ENCODE measurements at places on chromosomes 1 and 21.

GRCh38 chr1:225816643-225817538, 7.0 kb downstream of the EPHX1 start:
- no peak for DNase-seq

DNA sequence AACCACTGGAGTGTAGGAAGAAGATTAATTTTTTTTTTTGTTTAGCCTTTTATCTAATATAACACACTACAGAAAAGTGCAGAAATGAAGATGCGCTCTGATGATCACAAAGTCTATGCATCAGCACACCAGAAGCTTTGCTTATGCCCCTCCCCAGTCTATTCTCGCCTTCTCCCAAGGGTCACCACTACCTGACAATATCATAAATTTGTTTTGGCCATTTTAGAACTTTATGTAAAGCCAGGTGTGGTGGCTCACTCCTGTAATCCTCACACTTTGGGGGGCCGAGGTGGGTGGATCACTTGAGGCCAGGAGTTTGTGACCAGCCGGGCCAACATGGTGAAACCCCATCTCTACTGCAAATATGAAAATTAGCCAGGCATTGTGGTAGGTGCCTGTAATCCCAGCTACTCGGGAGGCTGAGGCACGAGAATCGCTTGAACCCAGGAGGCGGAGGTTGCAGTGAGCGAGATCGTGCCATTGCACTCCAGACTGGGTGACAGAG, 231.3 kb downstream of the FOXD2 start:
- DNase-seq, result no peak

DNA sequence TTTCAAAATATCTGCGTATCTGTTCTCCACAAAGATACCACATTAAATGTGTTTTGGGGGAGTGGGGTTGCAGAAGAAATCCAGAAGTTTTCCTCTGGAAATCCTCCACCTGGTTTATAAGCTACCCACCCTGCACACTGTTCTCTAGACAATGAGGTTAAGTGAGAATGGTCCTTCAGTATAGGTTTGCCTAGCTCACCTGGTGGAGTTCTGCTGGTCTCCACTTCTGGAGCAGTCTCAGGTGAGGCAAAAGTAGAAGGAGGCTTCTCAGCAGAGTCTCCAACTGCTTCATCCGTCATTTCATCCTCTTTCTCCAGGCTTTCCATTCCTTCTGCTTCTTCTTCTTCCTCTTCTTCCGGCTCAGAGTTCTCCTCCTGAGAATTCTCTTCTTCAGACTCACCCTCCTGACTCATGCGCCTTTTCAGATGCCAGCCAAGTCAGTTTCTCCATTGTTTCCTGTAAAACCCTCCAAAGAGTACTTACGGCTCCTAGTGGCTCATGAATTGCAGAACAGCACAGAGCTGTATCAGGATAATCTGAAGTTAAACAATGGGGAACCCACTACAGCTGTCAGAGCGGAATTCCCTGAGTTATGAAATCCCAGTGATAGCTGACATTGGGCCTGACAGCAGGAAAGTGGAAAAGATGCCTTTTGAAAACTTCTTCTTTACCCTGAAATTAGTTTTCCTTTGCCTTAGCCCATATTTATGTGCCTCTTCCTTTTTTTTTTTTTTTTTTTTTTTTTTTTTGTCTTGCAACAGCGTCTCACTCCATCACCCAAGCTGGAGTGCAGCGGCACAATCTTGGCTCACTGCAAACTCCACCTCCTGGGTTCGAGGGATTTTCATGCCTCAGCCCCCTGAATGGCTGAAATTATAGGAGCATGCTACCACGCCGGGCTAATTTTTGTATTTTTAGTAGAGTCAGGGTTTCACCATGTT, 38.5 kb downstream of the MSTO1 start:
- DNase-seq, result no peak

DNA sequence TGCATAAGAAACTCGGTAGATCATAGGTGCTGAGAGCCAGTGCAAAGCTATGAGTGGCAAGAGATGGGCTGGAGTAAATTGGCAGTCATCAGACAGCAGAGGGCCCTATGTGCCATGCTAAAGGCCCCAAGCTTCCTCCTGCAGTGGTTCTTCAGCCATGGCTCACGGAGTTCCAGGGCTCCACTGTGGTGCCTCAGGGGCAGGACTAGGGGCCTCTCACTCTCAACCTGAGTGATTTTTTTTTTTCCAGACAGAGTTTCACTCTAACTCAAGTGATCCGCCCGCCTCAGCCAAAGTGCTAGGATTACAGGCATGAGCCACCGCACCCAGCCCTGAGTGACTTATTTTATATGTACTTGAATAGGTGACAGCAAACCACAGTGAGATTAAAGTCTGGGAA, 10.4 kb upstream of the GJA8 start:
- DNase-seq, result peak; percentile 11

GRCh38 chr1:205532996-205533735, 28.7 kb downstream of the CDK18 start:
- DNase-seq, result no peak

- no peak for DNase-seq
Measured at GRCh38 chr1:24609949-24610517, 33.1 kb upstream of the SRRM1 start.

DNA sequence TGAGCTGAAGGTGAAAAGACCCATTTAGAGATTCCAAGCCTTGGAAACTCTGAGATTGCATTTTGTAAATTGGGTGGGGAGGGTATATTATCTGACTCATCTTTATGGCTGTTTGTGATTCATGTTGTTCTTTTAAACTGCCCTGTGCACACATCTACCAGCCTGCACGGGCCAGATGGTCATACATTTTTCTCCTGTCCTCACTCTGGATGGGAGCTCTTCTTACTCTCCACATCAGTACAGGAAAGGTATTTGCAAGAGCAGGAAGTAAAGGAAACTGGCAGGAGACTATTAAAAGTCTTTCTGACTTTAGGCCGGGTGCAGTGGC, 14.3 kb upstream of the NMNAT2 start:
- no peak for DNase-seq

- DNase-seq, result peak; percentile 20
Measured at GRCh38 chr1:47532921-47533792, 95.3 kb downstream of the FOXD2 start.

GRCh38 chr1:32341971-32342370, 5.9 kb upstream of the MARCKSL1 start:
- DNase-seq, result no peak

- DNase-seq, result no peak
Measured at GRCh38 chr1:155929057-155929456, 5.2 kb downstream of the KHDC4 start.

- DNase-seq, result no peak
Measured at GRCh38 chr21:38992737-38993136, 187.0 kb downstream of the ETS2 start.

DNA sequence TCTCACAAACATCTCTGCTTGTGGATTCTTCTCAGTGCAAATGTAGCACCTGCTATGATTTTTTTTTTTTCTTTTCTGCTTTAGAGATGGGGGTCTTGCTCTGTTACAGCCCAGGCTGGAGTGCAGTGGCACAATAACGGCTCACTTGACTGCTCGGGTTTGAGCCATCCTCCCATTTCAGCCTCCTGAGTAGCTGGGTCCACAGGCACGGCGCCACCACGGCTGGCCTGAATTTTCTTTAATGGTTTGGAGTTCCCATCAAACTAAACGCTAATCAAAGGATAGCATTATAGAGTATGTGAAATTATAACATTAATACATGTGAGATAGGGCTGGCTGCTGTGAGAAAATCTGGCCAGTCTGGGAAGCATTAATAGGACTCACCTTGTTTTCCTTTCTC, 7.2 kb upstream of the PTGER3 start:
- DNase-seq, result no peak

DNA sequence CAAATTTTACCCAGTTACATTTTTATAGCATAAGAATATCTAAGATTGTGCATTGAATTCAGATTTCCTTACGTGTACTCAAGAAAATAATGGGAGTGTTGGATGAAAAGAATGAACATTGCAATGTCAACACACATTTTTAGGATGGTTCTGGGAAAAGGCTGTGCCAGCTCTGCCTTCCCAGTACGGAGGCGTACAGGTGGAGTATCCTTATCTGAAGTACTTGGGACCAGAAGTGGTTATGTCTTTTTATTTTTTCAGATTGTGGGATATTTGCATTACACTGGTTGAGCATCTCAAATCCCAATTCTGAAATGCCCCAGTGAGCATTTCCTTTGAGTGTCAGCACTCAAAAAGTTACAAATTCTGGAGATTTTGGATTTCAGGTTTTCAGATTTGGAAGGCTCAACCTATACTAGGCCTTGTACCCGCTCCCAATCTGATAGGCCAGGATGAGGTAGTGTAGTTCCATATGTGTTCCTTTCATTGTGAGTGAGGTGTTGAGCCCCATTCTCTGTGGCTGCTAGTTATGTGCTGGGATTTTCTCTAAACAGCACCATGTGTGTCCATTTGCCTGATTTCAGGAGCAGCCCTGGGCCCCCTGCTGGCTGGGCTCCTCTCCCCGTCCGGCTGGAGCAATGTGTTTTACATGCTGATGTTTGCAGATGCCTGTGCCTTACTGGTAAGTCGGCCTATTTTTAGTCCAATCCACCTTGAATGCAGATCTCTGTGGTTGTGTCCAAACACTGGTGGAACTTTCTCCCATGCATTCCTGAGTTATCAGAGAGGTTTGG, 60.8 kb downstream of the SLC37A1 start:
- DNase-seq, result no peak

- DNase-seq, result peak; percentile 84
Measured at GRCh38 chr1:24925082-24925779, 4.8 kb downstream of the RUNX3 start.

GRCh38 chr1:206021626-206022365, 1.9 kb downstream of the CTSE start:
- DNase-seq, result no peak

- DNase-seq, result no peak
Measured at GRCh38 chr21:42160765-42161164, 58.2 kb upstream of the ABCG1 start.

GRCh38 chr21:45525153-45525909, 16.9 kb downstream of the SLC19A1 start:
- DNase-seq, result no peak

DNA sequence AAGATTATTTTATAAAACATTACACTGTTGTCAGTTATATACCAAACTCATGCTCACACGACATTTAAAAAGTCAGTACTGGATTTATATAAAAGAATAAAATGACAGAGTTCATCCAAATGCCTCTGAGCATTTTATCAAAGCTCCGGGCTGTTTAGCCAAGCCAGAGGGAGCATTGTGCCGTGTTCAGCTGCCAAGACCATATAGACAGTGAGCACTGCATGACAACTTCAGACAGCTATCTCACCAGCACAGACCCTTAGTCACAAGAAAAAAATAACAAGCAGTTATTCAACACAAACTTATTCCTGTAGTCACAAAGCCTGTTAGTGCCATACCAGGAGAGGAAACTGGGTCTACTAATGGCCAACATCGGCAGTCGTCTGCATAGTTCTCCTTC, 88.0 kb upstream of the PBX1 start:
- DNase-seq, result no peak

- DNase-seq, result no peak
Measured at GRCh38 chr1:201503397-201504176, 3.3 kb downstream of the CSRP1 start.

DNA sequence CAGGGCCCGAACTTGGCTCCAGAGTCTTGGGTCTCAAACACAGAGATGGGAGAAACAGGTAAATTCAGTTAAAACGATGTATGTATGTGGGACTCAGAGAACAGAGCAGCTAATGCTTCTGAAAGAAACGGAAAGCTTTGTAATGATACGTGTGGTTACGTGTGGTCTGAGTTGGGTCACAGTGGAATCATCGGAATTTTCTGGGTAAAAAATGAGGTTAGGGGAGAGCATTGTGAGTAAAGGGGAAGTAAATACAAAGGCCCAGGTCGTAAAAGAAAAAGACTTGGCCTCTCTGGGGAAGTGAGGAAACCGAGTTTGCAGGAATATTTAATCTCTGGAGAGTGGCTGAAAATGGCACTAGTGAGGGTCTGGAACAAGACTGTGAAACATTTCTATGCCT, 8.3 kb downstream of the NHLH2 start:
- DNase-seq, result no peak

DNA sequence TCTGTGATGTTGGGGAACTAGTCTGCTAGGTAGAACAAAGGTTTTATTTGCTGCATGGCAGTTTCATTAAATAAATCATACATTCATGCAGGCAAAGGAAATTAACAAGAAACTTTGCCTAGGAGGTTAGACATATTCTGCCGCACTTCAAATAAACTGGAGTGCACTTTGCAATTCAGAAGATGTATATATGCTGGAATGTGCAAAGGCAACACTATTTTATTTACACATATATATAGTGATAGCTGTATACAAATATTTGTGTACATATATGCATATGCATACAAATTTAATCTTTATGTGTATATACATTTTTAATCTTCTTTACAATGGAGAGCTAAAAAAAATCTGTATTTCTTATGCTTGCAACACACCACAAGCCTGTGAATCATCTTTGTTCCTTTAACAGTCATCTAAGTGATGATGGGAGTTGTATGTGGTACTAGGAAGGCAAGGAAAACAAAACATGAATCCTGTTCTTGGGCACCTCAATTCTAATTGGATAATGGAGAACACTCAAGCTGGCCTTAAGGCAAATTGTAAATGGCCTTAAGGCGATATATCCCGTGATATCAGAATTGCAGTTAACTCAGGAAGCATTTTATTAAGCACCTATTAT, 605.8 kb upstream of the CAMK1G start:
- no peak for DNase-seq

DNA sequence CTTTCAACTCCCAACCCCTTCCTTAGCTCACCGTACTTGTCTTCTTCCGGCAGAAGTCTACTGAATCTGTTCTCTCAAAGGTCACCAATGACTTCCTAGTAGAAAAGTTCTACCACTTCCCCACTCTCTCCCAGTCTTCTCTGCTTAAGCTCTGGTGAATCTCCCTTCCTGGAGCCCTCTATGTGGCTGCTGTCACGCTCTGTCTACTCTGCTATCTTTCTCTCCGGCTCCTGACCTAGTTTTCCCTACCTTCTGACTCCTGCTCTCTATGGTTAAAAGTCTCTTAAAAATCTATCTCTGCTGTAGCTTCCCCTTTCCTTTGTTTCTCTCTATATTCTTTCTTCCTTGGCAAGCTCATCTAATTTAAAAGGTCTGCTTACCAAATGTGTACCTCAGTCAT, 350.1 kb upstream of the GREM2 start:
- no peak for DNase-seq

- no peak for DNase-seq
Measured at GRCh38 chr1:46550751-46551231, 656 bp downstream of the KNCN start.

- DNase-seq, result no peak
Measured at GRCh38 chr1:109186733-109187086, 27.0 kb upstream of the SARS1 start.

DNA sequence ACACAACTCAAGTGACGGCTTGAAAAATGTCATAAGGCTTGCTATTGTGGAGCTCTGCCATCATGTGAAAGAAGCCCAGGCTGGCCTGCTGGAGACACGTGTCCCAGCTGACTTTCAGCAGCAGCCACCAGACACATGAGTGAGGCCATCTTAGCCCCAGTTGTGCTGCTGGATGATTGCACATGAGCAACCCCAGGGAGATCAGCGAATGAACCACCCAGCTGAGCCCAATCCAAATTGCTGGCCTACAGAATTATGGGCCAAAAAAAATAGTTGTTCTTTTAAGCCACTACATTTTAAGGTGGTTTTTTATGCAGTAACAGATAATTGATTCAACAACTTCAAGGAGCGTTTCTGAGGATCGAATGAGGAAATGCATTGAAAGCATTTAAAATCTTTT, 17.5 kb upstream of the CDA start:
- DNase-seq, result no peak

GRCh38 chr1:174858301-174858700, 141.4 kb upstream of the CACYBP start:
- DNase-seq, result no peak

Data from activated CD4-positive, alpha-beta T cell treated with anti-CD3 and anti-CD28 coated beads for 48 hours (primary cell).